Activated T-helper 1 cell treated with anti-CD3 and anti-CD28 coated beads, Interleukin-2, amount 50 U/mL, for 16 hours (primary cell): ENCODE measurements at places on chromosomes 12 and 14.

DNA sequence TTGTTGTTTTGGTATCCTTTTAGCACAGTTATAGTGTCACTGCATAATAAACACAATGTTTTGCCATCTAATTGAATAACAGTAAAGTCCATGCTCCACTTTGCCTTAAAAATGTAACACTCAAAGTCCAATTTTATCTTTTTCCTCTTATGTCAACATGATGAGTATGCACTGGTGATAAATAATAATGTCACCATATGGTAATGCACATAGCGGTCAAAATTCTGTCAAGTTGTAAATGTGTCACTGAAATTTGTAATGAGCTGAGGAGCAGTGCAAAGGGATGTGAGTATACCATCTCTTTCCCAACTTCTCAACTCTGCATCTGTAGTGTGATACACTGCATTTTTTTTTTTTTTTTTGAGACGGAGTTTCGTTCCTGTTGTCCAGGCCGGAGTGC is 65.7 kb downstream of the EML5 start:
- DNase-seq = no peak

- DNase-seq = no peak
Measured at GRCh38 chr12:93848523-93849101, 171.4 kb downstream of the CRADD start.

GRCh38 chr12:122389677-122390076 is 32.8 kb downstream of the CLIP1 start:
- DNase-seq = no peak

- DNase-seq = no peak
Measured at GRCh38 chr12:5989621-5990020, 44.6 kb upstream of the ANO2 start.

- no peak for DNase-seq
Measured at GRCh38 chr12:47980197-47980596, 16.8 kb downstream of the TMEM106C start.

DNA sequence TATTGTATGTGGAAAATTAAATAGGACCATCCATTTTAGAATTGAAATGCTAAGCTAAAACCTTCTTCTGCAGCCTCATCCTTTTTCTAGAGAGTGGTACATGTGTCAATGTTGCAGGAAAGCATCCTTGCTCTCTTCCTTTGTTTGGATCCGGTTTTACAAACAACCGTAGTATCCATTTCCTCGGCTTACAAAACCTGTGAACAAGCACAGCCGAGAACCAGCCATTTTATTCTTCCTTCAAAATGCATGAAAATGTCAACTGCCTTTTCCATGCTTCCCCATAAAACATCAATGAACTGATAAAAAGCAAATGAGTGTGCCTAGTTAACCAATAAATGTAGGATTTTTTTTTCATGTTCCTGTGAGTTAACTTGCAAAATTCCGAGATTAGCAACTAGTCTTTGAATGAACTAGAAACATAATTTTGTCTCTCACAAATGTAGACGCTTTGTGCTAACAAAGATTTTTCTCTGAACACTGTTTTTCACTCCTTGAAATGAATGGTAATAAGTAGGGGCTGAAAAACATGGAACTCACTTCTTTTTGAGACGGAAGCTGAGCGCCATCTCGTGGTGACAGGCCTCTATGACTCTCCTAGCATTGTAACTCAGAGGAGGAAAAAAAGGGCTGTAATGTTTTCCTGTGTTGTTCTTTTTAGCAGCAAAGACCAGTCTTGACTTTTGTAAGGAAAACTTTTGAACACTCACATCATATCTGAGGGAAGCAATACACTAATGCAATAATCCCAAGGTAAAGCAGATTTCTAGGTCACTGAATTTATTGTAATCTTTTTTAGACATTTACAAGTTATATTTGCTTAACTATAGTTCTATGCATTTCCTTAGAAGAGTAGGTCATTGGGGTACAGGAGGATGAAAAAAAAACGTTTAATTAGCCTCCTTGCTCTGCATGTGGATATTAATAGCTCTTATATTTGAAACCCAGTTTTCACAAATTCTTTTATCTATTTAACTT is 157.4 kb upstream of the FOXG1 start:
- no peak for DNase-seq
